ENCODE measurements at places on chromosomes 13 and 19.

DNA sequence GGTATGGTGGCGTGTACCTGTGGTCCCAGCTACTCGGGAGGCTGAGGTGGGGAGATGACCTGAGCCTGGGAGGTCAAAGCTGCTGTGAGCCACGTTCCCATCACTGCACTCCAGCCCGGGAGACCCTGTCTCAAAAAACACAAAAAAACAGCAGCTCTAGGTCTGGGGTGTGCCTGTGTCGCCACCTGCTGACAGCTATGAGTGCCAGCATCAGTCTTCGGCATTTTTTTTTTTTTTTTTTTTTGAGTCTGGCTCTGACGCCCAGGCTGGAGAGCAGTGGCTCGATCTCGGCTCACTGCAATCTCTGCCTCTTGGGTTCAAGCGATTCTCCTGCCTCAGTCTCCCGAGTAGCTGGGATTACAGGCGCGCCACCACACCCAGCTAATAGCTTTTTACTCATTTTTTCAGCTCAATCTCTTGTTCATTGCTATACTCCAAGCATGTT is 10.1 kb downstream of the AP2S1 start:
- peak; percentile 53 for DNase-seq

GRCh38 chr19:16193466-16193865 is 4.2 kb upstream of the AP1M1 start:
- DNase-seq, result no peak

DNA sequence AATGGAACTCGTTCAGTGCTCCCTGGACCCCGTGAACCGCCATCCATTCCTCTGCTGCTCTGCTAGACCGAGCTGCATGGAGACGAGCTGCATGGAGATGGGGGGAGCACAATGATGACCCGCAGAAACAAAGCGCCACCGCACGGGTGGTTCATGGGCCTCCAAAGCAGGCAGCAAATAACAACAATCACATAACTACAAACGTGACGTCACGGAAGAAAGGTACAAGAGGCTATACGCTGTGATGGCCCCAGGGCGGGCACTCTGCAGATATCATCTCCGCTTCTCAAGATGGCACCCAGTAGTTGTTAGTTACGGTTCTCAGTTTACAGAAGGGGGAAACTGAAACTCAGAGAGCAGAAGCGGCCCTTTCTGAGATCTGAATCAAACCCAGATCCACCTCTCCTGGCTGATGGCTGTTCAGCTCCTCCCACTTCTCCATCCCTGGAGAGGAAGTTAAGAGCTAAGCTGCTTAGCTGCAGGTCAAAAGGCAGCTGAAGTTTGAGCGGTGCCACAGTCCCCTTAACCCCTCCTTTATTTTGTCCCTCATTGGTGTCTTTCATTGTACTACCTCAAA is 1.7 kb downstream of the ATP13A1 start:
- peak; percentile 15 for DNase-seq

DNA sequence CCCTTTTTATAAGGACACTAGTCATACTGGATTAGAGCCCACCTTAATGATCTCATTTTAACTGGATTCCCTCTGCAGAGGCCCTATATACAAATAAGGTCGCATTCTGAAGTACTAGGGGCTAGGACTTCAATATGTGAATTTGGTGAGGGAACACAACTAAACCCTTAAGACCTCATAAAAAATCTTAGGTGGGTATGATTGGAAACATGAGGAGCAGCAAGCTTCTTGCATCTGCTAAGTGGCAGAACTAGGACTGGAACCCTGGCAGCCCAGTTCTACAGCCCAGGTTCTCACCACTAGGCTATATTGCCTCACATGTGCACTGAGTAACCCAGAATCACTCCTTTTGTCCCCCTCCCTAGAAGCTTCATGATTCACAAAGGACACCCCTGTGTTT is 17.1 kb upstream of the GRWD1 start:
- no peak for DNase-seq

DNA sequence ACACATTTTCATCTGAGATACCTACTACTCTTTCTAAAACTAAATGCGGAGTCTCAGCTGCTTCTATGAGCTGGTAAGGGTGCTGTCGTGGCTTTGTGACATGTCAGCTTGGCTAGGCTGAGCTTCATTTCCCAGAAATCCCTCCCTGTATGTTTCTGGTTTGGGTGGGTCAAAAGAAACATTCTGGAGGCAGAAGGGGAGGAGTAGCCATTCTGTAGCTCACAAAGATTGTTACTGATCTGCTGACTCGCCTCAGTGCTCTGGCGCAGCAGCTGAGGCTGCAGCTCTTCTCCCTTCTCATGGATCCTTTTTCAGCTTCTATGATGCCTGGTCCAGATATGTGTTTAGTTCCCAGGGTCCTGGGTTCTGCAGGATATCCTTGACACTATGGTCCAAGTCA is 114.7 kb downstream of the RAP2A start:
- DNase-seq, result no peak

DNA sequence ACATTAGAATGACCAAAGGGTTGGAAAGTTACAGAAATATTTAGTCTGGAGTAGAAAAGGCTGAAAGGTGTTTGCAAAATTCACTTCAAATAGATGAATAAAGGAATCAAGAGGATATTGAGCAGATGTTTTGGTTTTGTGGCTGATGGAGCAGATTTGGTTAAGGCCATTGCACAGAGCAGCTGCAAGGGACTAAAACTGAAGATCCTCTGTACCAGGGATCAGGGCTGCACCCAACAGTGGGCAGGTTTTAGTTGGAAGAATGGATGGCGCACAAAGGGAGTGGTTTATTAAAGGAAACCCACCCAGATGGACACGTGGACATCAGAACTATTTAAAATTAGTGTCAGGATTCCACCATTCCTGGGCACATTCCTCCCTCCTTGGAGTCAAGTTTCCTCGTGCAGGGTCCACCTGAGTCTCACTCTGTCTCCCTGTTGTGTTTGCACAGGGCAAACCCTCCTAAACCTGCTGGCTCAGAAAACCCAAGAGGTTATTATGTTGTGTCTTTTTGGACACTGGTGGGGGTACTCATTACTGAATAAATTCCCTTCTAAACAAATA is 9.2 kb upstream of the UBAC2 start:
- DNase-seq, result no peak

GRCh38 chr13:43894438-43894837 is 14.7 kb downstream of the LACC1 start:
- no peak for DNase-seq

GRCh38 chr13:26480246-26480855 is 77.1 kb upstream of the WASF3 start:
- DNase-seq, result no peak

- DNase-seq, result no peak
These were observed 170.9 kb upstream of the ZNF507 start for GRCh38 chr19:32174386-32175113.

DNA sequence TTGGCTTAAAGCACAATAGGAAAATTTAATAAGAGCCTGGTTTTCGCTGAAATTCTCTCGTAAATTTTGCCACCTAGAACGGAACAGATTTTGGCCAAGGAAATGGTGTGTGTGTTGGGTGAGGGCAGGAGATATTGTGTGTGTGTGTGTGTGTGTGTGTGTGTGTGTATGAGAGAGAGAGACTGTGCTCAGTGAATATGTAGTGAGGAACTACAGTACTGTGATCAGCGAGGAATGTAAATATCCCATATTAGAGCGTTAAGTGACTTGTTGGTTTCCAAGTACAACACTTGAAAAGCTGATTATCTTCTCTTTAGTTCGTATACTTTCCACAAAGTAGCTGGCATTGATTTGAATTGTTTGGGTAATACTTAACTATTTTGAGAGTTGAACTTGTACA is 738.9 kb downstream of the PCDH9 start:
- DNase-seq, result no peak

GRCh38 chr19:4580021-4580901 is 20.8 kb upstream of the SEMA6B start:
- DNase-seq, result no peak

DNA sequence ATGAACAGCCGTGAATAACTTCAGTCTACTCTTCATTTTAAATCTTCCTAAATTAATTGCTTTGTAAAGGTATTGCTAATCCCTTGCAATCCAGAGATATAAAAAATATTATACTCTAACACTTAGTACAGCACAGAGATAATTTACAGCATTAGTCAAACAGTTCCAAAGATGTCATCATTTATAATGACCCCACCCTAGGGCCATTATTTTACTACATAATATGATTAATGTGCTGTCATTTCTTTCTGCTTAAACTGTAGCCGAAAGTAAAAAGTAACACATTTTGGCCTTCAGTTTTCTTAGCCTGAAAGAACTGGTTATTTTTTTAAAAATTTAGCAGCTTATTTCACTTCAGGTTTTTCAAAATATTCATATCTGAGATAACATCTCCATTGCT is 256.3 kb upstream of the RFC3 start:
- DNase-seq, result no peak

DNA sequence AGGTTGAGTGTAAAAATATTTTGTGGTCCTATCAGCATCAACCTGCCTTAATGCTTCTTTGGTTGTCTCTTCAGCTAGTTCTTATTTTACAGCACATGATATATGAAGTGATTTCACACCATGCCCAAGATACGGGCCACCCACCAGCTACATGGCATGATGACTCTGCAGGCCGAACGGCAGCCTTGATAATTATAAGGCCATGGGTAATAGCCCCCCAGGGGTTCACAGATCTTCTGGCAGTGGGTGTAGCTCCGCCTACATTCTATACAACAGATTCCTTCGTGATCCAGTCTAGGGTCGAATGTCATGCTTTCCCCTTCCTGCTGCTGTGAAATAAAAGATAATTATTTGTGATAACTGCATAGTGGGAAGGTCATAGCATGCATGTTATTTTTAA is 36.1 kb downstream of the CNMD start:
- DNase-seq, result no peak

GRCh38 chr19:32619051-32619685 is 38.2 kb downstream of the PDCD5 start:
- DNase-seq, result no peak

- no peak for DNase-seq
These were observed 37.6 kb upstream of the IGFL1 start for GRCh38 chr19:46191972-46192371.

GRCh38 chr19:14434543-14435319 is 1.6 kb downstream of the PKN1 start:
- peak; percentile 47 for DNase-seq

- no peak for DNase-seq
These were observed 1475.0 kb downstream of the SLITRK1 start for GRCh38 chr13:82407321-82407720.

- no peak for DNase-seq
These were observed 389.9 kb upstream of the PCDH9 start for GRCh38 chr13:67619995-67620380.

- DNase-seq, result no peak
These were observed 1.7 kb downstream of the OVOL3 start for GRCh38 chr19:36112678-36113077.

- DNase-seq, result no peak
These were observed 59.9 kb upstream of the DOCK9 start for GRCh38 chr13:99037756-99038155.

DNA sequence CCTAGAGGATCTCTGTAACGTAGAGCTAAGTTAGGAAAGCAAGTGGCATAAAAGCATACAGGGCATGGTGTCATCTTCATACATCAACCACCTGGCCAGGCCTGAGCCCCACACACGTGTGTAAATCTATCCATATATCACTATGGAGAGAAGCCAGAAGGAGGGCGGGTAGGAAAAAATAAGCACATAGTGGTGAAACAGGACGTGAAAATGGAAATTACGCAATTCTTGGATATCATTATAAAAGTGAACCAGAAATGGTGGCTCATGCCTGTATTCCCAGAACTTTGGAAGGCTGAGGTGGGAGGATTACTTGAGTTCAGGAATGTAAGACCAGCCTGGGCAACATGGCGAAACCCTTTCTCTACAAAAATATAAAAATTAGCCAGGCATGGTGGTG is 43.4 kb downstream of the PDCD5 start:
- DNase-seq, result no peak

DNA sequence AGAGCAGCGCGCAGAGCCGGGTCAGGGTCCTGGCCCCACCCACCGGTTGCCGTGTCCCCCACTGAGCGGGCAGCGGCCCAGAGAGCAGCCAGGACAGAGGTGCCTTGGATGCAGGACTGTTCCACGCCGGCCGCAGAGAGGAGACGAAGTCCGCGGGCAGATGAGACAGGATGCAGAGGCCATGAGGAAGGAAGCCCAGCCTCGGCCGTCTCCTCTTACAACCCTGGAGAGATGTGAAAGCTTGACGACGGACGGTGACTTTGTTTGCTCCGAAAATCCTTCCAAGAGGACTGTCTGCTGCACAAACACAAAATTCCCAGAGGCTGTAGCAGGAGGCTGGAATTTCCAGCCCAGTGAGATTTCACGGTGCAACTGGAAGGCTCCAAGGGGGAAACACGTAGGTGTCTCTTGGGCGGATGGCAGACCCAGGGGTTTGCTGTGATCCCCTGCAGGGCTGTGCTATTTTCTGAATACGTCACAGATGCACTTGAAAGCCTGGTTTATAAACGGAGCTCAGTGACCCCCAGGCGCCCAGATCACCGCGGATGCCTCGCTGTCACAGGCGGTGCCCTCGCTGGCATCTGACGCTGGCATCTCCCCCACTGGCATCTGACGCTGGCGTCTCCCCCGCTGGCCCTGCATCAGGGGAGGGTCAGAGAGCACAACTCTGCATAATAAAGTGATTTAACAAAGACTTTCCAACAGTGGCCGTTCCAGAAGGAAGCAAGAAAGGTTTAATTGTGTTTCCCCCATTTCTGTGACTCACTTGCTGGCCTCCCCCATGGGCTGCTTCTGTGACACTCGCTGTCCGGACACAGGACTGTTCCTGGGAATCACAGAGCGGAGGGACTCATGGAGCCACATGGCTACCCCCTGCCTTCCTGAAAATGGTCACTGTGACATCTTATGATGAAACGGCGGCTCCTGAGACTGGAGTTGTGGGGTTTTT is 62.0 kb upstream of the C13orf46 start:
- no peak for DNase-seq

All from stimulated activated CD4-positive, alpha-beta T cell treated with anti-CD3 and anti-CD28 coated beads, Interleukin-4, amount 100 ng/mL, for 1 hour (primary cell).